ENCODE measurements at places on chromosomes 7 and 10. TPM values are rescaled to one million over a fixed set of nuclear protein-coding genes. Genes with fewer than 3 reads are reported as not detected.

DENND10 gene
- 94.7 TPM for total RNA-seq

EVX1 gene
- 1.1 TPM for total RNA-seq

PRF1 gene
- not detected for total RNA-seq

CUL2 gene
- 34.4 TPM for total RNA-seq

UTF1 gene
- not detected for total RNA-seq

BUD31 gene
- total RNA-seq = 77.5 TPM

FAM237B gene
- total RNA-seq = not detected

DNA sequence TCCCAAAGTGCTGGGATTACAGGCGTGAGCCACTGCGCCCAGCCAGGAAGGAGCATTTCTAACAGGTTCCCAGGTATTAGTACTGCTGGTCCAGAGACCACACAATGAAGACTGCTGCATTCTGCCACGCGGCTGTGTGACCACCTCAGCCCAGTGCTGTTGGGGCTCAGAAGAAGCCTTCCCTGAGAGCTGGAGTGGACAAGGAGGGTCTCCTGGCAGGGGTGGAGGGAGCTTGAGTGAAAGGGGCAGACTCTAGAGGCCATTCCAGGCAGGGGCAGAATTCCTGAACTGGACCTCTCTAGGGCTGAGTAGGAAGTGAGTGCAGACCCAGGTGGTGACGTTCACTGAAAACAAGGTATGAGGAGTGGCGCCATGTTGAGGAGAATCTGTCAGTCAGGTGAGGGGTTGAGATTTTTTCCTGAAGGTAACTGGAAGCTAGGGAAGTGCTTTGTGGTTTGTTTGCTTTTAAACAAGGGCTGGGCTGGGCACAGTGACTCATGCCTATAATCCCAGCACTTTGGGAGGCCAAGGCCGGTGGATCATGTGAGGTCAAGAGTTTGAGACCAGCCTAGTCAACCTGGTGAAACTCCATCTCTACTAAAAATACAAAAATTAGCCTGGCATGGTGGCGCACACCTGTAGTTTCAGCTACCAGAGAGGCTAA, 67.6 kb downstream of the TACC2 start:
- peak; percentile 39 for DNase-seq

DNA sequence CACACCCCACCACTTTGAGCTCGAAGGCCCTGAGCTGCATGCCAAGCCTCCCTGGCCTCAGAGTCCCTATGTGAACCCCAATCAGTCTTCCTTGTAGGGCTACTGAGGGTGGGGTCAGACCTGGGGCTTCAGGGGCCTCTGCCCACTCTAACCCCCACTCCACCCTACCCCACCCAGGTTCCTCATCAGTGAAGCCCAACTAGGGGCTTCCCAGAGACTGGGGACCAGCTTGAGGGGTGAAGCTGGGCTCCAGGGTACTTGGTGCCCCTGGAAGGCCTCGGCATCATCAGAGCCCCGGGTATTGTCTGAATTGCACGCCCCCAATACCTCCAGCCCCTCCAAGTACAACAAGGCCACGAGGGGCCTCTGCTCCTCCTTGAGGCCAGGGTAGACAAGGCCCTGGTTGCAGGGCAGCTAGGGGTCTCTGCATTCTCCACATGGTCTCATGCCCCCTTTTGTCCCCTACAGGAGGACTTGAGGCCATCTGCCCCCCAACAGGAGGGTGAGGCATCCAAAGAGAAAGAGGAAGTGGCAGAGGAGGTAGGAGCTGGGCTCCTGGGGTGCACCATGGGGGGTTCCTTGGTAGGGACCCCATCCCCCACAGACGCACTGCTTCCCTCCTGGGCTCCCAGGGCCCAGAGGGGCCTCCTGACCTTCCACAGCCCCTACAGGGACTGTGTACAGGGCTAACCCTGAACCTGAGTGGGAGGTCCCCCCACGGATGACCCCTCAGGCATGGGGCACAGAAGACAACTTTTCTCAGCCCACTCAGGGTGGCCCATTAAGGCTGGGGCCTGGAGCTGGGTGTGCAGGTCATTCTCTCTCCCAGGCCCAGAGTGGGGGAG, 4.0 kb downstream of the SNCG start:
- no peak for DNase-seq

GRCh38 chr7:43535031-43535451, 47.9 kb upstream of the STK17A start:
- DNase-seq = no peak

- DNase-seq = no peak
Measured at GRCh38 chr10:79468841-79469585, 23.6 kb upstream of the ZCCHC24 start.

GRCh38 chr10:36421992-36422391, 703.4 kb upstream of the ANKRD30A start:
- DNase-seq = no peak

DNA sequence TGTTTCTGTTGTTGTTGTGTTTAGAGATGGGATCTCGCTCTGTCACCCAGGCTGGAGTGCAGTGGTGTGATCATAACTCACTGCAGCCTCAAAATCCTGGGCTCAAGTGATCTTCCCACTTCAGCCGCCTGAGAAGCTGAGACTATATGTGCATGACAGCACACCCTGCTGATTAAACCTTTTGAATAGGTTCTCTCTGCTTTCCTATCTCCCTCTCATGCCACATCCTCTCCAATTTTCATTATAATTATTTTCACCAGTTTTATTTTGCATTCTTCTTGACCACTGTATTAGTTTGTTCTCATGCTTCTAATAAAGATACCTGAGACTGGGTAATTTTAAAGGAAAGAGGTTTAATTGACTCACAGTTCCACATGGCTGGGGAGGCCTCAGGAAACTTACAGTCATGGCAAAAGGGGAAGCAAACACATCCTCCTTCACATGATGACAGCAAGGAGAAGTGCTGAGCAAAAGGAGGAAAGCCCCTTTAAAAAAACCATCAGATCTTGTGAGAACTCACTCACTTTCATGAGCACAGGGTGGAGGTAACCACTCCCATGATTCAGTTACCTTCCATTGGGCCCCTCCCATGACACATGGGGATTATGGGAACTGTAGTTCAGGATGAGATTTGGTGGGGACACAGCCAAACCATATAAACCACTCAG, 12.9 kb downstream of the AGK start:
- DNase-seq = no peak

DNA sequence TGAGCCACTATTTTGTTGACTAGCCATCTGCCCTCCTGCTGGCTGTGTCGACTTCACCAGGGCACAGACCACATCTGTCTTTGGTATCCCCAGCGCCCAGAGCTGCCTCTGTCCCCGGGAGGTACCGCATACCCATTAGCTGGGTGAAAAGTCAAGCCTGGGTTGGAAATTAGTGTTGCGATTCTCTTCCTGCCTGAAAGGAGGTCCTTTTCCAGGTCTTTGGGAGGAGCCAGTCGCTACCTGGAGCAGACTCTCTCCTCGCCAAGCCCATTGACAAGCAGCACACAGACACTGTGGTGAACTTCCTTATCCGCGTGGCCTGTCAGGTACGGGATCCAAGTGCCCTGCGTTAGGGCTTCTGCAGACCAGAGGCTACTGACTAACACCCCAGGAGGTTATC, 79.4 kb downstream of the TRRAP start:
- DNase-seq = no peak

GRCh38 chr10:102242118-102242485, 790 bp upstream of the PITX3 start:
- DNase-seq = no peak

- no peak for DNase-seq
Measured at GRCh38 chr7:64733550-64734240, 60.5 kb upstream of the ZNF138 start.

DNA sequence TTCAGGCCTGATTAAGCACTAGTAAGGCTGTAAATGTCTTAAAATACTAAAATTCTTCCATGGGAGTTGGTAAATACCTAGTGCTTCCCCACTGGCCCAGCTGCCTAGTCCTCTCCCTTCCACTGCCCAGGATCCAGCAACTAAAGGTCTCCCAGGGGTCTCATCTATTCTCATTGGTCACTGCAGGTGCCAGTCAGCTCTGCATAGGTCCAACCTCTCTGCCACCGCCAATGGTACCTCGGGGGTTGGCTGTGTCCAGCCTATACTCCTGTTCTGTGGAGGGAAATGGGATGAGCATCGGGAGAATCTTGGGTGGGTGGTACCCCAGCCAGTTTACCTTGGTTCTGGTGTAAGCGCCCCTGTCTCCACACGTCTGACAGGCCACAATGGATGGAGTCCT, 6.1 kb upstream of the CREB5 start:
- DNase-seq = no peak

DNA sequence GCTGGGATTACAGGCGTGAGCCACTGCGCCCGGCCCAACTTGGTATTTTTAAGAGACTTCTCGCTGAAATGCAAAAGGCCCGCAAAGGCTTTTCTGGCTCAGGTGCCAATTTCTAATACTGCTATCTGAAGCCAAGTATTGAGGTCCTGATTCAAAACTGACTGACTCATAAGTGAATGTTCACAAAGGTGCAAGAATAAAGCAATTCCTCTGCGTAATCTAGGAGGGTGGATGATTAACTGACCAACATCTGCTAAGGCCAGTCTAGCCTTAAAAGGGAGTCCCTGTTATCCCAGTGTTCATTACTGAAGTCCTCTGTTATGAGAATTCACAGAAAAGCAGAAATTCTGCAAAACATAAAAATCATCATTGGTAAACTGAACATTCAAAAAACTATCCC, 111.4 kb downstream of the SRPK2 start:
- peak; percentile 6 for DNase-seq

DNA sequence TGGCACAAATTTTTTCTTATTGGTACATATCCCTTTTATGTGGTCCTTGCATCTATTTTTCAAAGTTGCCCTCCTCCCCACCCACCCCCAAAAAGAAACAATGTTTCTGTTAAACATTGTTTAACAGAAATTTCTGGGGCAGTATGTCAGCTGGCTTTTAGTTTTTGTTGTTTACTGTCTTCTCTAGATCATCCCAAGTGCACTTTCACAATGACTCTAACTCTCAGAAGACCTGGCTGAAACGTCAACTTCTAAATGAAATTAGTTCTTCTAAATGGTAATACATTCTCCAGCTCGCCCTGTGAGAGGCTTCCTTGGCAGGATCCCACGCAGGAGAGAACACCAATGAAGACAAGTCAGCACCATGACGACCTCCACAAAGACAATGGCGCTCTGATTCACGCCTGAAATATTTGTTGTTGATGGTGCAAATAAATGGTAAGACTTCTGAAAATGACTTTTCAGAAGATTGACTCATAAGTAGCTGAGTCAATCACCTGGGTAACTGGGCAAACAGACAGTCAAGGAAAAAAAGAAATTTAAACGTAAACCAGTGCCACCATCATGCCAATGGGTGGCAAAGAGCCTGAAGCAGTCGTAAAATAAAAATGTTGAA, 293.7 kb downstream of the FZD1 start:
- DNase-seq = no peak

DNA sequence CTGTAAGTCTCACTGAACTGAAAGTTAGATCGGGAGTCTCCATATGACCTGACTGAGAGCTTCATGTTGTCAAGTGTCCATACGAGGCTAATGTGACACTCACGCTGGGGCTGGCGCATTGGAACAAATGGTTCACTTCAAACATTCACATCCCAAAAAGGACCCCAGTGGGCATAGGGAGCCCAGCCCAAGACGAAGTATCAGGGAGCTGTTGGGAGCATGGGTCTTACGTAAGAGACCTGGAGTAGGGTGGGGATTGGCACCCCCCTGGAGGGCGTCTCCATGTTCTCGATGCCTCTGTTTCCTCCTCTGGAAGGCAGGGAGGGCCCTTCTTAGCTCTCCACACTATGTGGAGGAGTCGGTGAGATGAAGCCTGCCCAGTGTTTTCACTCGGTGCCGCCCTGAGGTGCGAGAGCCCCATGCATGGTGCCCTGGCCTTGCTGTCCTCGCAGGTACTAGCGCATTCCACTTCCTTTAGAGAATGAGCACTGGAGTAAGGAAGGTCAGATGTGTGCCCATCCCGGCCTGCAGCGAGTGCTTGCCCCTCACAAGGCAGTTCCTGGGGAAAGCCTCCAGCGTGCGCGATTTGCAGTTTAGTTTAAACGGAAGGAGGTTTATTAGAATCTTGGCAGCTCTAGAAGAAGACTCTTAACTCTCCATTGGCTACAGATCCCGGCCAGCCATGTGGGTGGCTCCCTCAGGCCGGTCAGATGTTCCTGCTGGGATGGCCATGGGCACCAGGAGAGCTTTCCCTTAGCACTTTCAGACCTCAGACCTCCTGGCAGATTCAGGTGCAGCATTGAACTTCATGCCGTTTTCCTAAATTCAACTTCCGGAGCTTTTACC, 64.4 kb downstream of the PTPRE start:
- no peak for DNase-seq

GRCh38 chr7:39458061-39458745, 108.0 kb upstream of the YAE1 start:
- DNase-seq = no peak

DNA sequence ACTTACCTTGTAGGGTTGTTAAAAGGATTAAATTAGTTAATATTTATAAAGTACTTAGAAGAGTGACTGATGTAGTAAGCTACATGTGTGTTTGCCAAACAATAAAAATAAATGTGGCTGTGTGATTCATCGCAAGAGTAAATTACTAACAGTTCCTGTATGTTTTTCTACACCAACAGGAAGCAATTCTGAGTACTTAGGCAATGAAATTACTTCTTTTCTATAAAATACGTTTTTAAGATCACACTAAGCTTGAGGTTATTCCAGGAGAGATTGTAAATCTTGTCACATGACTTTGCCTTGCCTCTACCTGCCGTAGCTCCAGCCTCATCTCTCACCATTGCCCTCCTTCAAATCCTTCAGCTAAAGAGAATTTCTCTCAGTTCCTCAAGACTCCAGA, 18.1 kb upstream of the GSTK1 start:
- peak; percentile 17 for DNase-seq

DNA sequence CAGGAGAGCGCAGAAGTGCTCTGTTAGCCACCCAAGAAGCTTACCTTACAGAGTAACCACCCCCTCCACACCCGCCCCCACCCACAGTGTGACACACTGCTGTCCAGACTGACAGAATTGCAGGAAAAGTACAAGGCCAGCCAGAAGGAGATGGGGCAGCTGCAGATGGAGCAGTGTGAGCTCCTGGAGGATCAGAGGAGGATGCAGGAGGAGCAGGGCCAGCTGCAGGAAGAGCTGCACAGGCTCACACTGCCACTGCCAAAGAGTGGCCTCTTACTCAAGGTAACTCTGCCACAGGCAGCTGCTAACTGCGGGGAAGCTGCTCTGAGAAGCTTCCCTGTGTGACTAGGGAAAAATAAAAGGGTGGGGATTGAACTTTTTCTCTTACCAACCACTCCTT, 17.6 kb downstream of the CCDC136 start:
- DNase-seq = no peak

- no peak for DNase-seq
Measured at GRCh38 chr10:125559210-125559609, 123.8 kb downstream of the TEX36 start.

All from hepatocyte (in vitro differentiated cells).